GM06990 (cell line): ENCODE measurements at places on chromosomes 7 and 10.

- DNase-seq, result no peak
Observed at GRCh38 chr7:40978047-40978446, 724.8 kb downstream of the INHBA start.

DNA sequence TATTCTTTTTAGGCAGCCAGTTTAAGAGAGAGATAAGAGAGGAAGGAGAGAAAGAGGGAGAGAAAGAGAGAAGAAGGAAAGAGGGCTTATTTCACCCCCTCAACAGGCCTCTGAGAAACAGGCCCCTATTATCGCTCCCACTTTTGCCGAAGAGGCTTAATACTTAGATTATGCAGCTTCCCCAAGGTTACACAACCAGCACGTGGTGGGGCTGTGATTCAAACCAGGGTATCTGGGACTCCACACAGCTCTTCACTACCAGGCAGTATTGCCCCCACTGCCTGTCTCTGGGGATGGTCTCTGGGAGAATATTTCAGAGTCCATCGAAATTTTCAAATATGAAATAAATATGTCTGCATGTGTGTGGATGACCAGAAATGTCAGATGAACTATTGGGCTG, 3.0 kb downstream of the GIMAP1 start:
- DNase-seq, result no peak

DNA sequence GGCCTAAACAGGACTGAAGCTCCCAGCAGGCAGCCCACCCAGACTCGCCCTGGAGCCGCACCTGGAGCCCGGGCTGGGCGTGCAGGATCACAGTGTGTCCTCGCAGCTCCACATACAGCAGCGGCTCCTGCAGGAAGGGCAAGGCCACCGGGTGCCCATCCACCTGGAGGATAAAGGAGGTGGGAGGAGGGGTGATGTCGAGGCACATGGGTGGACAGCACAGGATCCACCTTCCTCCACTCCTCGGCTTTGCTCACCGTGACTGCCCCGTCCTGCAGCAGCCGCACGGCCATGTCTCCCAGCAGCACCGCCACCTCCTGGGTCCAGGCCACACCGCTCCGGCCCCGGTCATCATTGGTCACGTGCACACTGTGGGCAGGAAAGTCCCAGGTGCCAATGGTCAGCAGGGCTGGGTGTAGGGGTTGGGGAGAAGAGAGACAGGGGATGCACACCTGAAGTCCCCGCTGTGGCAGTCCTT, 16.8 kb downstream of the ATP6V1F start:
- DNase-seq, result no peak

- no peak for DNase-seq
Observed at GRCh38 chr7:158245724-158246041, 341.9 kb downstream of the PTPRN2 start.

DNA sequence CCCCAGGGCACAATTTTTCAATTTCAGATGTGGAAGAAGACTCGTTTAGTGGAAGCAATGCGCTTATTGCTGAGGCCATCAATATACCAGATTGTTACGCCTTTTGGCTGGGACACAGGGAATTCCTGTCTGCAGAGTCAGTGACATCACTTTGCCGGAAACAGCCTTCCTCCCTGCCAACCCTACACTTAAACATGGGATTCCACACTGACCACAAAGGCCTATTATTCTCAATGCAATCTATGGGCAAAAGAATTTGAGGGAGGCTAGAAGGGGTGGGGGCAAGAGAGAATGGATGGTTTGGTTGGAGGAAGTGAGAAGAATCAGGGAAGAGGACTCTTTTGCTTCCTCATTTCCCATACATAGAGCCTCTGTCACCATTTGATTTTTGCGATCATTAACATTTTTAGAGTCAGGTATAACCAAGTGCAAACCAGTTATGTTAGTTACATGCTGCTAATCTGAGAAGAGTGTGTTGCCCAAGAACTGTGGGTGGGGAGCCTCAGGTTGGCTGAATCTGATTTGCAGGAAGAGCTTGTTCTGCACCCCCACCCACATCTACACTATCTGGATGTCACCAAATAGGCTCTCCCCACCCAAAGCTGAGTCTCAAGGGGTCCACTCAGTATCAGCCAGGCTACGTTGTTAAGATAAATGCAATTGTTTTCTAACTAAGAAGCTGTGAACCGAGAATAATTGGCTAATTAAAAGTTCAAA, 58.2 kb downstream of the ENTPD1 start:
- DNase-seq, result no peak

DNA sequence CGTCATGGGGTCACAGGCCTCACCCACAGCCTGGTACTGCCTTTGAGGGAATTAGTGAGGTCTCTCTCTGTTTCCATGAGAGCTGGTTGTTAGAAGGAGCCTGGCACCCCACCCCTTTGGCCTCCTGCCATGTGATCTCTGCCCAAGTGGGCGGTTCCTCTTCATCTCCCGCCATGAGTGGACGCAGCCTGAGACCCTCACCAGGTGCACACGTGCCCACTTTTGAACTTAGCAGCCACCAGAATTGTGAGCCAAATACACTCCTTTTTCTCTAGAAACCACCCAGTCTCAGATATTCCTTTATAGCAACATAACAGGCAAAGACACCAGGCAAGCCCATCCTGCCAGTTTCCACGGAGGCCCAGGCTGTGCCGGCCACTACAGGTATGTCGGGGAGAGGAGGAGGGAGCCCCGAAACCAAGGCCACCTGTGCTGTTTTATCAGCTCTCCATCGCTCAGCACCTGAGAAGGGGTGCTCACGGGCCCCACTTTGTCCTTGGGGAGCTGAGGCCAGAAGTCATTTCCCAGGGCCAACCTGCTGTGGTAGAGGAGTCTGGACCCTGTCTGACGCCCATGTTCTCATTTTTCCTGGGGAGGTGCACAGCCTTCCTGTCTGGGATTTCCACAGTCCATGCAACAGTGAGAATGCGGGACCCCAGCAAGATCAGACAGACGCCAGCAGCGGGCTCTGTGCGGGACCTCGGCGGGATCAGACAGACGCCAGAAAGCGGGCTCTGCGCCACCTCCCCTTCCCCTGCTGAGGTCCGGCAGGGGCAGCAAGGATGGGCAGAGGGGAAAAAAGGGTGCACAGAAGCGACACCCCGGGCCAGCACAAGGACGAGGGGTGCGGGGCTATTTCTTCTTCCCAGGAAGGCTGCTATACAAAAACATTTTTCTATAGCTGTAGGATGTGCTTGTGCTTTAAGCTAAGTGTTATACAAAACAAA, 220.5 kb downstream of the ELFN1 start:
- DNase-seq, result no peak

GRCh38 chr7:44463169-44463808, 27.2 kb downstream of the NUDCD3 start:
- no peak for DNase-seq

DNA sequence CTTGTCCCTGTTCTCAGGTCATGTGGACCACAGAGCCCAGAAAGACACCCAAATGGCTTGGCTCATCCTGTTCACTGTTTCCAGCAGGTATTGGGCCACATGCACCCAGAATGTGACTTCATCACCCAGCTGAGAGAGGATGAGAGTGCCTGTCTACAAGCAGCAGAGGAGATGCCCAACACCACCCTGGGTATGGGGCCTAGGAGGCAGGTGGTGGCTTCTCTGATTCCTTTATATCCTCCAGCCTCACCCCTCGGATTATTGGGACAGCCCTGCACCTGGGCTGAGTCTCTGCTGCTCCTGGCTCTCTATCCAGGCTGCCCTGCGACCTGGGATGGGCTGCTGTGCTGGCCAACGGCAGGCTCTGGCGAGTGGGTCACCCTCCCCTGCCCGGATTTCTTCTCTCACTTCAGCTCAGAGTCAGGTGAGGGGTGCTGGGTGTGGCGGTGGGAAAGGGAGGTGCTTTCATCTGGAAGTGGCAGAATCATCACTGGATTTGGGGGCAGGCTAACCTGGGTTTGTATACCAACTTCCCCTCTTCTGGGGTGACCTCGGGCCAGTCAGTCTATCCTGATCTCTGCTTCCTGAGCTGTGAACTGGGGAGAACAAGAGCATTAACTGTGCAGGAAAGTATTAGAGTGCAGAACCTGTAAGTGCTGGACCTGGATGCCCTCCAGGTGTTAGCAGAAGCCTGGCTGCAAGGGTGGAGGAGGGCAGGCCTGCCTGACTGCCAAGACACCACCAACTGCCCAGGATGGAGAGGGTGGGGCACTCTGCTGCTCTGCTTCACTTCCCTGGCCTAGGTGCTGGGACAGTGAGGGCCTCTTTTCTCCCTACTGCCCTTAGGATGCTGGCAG, 5.2 kb downstream of the GHRHR start:
- no peak for DNase-seq

DNA sequence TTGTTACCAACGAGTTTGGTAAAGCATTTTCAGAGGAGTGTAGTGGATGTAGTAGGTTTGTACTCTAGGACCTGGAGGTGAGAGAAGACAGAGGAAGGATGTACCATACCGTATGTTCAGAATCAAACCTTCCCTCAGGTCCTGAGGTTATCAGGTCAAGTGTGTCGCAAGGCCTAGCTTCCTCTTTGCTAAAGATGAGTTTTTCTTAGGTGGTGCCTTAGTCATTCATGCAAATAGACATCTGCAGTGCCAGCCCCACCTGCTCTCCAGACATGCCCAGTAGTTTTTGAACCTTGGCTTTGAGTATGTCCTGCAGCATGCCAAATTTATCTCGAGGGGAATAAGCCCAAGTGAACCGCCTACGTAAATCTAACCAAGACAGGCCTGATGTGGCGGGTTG, 71.3 kb downstream of the HDAC9 start:
- peak; percentile 41 for DNase-seq

GRCh38 chr10:95221124-95221523, 27.1 kb downstream of the ACSM6 start:
- DNase-seq, result no peak

GRCh38 chr7:20560325-20561180, 54.9 kb upstream of the ABCB5 start:
- DNase-seq, result no peak

DNA sequence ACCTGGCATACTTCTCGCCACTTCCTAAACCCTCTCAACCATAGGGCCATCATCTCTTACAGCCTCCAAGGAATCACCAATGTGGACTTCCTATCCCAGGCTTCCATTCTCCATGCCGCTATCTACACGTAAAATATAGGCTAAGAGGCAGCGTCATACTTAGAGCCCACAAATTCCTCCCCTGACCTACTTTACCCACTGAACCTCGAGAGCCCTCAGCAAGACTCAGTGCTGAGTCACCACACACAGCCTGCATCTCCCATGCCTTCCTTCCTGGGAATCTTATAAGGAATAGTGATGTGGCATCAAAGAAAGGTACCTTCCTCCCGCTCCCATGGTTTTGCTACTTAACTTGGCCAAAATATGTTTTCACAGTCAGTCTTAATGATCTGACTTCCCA, 435.6 kb upstream of the NFE2L3 start:
- DNase-seq, result no peak

GRCh38 chr7:134612197-134612596, 34.5 kb upstream of the BPGM start:
- no peak for DNase-seq

GRCh38 chr10:13717936-13718772, 131.4 kb downstream of the PRPF18 start:
- peak; percentile 57 for DNase-seq

GRCh38 chr7:56087445-56087844, 5.3 kb downstream of the PHKG1 start:
- no peak for DNase-seq

GRCh38 chr7:95089414-95090315, 182.3 kb downstream of the PPP1R9A start:
- DNase-seq, result no peak

DNA sequence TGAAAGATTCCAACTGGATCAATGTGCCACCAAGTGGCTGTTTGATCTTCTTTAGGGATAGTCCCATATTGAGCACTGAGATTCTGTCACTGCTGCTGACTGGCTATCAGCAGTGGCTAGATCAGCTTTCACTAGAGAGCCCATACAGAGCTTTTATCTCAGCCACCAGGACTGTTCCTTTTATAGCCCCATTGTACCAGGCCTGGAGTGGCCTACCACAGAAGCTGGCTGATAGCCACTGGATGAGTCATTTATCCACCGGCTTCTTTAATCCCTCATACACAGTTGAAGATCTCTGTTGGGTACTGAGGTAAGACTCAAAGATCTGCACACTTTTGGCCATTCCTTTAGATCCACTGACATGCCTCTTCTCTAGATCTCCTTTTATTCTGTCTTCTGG, 1101.1 kb downstream of the SORCS3 start:
- DNase-seq, result no peak

DNA sequence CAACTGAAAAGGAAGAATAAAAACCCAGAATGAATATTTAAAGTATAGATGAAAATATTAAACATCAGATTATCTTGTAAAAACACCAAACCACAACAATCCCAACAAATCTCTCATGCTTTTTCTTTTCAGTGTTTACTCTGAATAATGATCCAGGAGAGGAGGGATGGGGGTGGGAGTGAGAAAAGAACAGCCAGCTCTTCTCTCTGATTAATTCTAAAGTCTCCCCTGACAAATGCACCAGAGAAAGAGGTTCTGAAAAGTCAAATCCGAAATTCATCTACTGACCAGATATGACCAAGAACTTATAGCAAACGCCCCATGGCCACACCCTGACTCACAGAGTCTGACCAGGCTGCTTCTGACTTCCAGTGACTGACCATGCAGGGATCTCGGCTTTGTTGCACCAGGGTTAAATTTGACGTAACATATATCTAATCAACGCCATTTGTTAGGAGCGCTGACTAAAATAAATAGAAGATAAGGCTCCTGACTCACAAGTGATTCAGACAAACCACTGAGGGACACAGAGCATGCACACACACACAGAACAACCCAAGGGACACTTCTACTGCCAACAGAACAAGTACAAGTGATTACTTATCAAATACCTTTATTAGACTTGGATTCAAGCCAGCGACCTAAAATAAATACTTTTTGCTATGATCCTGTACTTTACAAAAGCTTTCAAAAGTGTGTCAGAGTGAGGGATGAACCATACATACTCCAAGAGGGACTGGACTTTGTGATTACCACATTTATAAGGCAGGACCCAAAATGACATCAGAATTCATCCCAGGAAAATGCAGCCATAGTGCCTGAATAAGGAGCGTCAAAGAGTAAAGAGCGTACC, 9.3 kb upstream of the SPOCK2 start:
- no peak for DNase-seq

DNA sequence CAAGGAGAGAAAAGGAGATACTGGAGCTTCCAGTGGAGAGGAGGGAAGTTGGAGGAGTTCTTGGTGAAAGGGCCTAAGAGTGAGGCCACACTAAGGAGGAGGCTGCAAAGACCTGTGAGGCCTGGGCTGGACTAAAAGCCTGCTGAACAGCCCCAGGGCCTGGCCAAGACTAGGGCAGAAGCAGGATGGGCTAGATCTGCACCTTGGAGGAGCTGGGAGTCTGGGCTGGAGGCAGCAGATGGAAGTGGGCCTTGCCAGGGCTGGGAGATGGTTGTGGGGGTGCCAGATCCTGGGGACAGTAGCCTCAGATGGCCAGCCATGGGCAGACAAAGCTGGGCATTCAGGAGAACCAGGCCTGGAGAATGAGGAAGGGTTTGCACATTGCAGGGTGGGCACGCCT, 6.5 kb upstream of the PURB start:
- no peak for DNase-seq

DNA sequence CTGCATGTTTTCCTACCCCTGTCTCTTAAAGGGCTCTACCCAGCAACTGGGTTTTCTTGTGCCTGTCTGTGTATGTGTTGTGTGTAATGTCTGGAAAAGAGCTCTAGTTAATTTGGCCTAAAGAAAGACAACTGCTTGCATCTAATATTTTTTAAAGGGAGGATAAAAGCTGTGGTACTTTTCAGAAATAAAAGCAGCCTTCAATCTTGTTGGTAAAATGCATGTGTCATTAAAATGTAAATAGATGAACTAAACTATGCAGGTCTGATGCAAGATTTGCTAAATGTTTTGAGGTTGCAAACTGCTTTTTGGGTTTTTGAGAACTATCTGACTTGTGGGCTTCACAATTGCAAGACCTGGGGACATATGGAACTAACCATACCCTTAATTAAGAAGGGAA, 445.3 kb downstream of the HTR7 start:
- no peak for DNase-seq
